ENCODE measurements at places on chromosomes 5 and 9. TPM values are rescaled to one million over a fixed set of nuclear protein-coding genes. Genes with fewer than 3 reads are reported as not detected.
A peak's percentile ranks its signal among the peaks of the same experiment; 100 is the strongest.

The NUTM2F gene
- not detected for total RNA-seq

The HNRNPH1 gene
- total RNA-seq, result 141 TPM

The TAF1L gene
- not detected for total RNA-seq

The GPR151 gene
- total RNA-seq, result not detected

The CLIC3 gene
- 0.38 TPM for total RNA-seq

The EPB41L4B gene
- total RNA-seq, result 4.6 TPM

The CDKN2A gene
- not detected for total RNA-seq

DNA sequence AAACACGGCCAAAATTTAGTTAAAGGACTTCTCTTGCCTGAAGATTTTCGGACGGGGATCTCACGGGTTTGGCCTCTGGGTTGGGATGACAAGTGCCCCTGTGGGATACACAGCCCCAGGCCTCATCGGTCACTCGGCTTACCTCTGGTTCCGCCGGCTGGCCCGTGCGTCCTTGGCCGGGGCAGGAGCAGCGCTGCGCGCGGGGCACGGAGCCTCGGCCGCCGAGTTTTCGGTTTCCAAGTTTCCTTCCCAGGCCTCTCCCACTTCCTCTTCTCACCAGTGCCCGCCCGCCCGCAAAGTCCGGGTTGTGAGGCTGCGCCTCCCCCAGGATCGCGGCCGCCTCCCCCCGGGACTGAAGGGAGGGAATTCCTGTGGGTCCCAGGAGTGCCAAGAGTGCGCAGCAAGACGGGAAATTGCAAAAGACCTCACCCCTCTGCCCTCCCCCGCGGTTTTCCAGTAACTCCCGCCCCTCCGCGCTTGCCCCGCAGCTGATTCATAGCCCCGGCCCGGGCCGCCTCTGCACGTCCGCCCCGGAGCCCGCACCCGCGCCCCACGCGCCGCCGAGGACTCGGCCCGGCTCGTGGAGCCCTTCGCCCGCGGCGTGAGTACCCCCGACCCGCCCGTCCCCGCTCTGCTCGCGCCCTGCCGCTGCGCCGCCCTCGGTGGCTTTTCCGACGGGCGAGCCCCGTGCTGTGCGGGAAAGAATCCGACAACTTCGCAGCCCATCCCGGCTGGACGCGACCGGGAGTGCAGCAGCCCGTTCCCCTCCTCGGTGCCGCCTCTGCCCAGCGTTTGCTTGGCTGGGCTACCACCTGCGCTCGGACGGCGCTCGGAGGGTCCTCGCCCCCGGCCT is at the start of gene OSMR:
TSS of gene OSMR (plus strand) at position 487 of the 853 bp plus-strand sequence. CDS start 23,033 bp downstream, outside the sequence.
- H3K36me3 ChIP-seq, result no peaks in the 10 kb centered on the region
- H3K27me3 ChIP-seq, result peaks cover 2% of the 10 kb centered on the region
- H3K27ac ChIP-seq, result peak within 1 kb of the TSS; percentile 85

DNA sequence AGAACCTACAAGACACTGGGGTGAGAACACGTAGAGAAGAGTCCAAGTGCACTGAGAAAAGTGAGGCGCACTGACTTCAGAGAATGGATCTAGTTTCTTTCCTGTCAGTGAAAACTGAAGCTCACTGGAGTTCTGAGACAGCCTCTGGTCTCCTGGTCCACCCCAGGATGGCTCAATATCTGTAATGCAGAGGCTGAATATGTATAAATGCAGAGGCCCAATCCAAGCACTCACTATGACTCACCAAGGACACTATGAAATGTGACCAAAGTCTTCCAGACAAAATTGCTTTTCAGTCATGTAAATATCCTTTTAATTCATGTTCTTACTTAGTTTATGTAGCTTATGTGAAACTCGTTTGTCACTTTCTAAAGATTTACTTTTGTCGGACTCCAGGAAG is 53.8 kb downstream of the NFIB start:
- no peaks in the 10 kb centered on the region for H3K36me3 ChIP-seq
- H3K4me1 ChIP-seq, result peaks cover 54% of the 10 kb centered on the region
- H3K27ac ChIP-seq, result peak overlapping the region; percentile 23
- DNase-seq, result no peak
- no peaks in the 10 kb centered on the region for H3K27me3 ChIP-seq

- H3K4me1 ChIP-seq, result peaks cover 10% of the 10 kb centered on the region
- no peaks in the 10 kb centered on the region for H3K36me3 ChIP-seq
- peak overlapping the region; percentile 36 for H3K27ac ChIP-seq
Measured at GRCh38 chr5:160169326-160169725, 50.1 kb upstream of the PWWP2A start.

GRCh38 chr9:77802064-77802463 is 153.9 kb upstream of the GNA14 start:
- no peak for DNase-seq
- no peak overlapping the region for H3K27ac ChIP-seq
- peaks cover 4% of the 10 kb centered on the region for H3K36me3 ChIP-seq
- H3K4me1 ChIP-seq, result peaks cover 14% of the 10 kb centered on the region
- no peak overlapping the region for H3K4me3 ChIP-seq
- no peaks in the 10 kb centered on the region for H3K27me3 ChIP-seq

DNA sequence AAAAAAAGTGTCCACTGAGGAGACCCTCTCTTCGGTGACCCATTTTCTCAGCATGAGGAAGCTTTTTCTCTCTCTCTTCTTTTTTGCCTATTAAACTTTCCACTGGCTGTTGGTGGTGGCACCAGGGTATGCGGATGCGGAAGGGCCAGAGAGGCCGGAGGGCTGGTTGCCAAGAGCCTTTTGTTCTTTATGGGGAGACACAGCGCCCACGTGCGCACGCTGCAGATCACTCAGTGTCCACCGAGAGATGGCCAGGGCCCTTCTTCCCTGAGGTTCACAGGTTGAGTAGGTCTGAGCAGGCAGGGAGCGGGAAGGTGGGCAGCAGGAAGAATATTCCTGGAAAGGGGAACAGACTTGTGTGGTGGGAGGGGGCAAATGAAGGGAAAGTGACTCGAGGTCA is 69.1 kb downstream of the STK10 start:
- no peak overlapping the region for H3K27ac ChIP-seq
- H3K27me3 ChIP-seq, result no peaks in the 10 kb centered on the region

DNA sequence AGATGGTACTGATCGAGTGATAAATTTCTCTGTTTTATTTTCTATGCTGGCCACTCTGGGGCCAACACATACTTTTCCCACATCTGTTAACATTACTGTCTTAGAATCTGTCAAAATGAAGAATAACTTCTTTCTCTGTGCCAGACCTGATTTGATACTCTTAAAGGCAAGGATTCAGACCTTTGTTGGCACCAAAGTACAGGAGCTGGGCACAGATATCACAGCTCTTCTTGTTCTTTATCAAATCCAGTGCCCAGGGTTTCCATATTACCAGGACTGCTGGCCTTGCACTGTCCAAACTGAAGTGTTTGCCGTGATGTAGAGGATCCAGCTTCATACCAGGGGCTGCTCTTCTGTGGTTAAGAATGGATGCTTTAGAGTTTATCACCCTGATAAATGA is 20.9 kb downstream of the ZNF474 start:
- no peak overlapping the region for H3K4me3 ChIP-seq
- DNase-seq, result no peak
- no peak overlapping the region for H3K27ac ChIP-seq
- no peaks in the 10 kb centered on the region for H3K4me1 ChIP-seq

DNA sequence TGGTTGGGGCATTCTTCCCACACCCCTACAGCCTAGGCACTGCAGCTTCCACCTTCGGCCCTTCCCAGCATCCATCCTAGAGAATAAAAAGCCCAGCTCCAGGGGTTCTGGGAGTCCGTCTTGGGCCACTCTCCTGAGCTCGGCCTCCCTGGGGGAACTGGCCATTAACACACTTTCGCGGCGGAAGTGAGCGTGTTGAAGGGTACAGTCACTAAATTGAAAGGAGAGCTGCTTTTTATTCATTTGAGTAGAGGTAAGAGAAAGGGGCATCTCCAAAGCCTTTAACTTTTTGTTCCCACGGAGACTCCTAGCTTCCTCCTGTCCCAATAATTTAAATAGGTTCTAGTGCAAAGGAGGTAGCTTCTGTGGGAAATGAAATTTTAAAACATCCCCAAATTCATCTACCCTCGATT is 31.0 kb upstream of the NFIB start:
- peak overlapping the region; percentile 58 for H3K4me3 ChIP-seq
- no peaks in the 10 kb centered on the region for H3K27me3 ChIP-seq
- H3K4me1 ChIP-seq, result peaks cover 27% of the 10 kb centered on the region
- no peaks in the 10 kb centered on the region for H3K36me3 ChIP-seq

- peak overlapping the region; percentile 92 for H3K27ac ChIP-seq
- no peaks in the 10 kb centered on the region for H3K27me3 ChIP-seq
- DNase-seq, result peak; percentile 82
- H3K4me1 ChIP-seq, result peaks cover 100% of the 10 kb centered on the region
- H3K4me3 ChIP-seq, result peak overlapping the region; percentile 49
Measured at GRCh38 chr9:134378901-134379338, 52.7 kb downstream of the RXRA start.

DNA sequence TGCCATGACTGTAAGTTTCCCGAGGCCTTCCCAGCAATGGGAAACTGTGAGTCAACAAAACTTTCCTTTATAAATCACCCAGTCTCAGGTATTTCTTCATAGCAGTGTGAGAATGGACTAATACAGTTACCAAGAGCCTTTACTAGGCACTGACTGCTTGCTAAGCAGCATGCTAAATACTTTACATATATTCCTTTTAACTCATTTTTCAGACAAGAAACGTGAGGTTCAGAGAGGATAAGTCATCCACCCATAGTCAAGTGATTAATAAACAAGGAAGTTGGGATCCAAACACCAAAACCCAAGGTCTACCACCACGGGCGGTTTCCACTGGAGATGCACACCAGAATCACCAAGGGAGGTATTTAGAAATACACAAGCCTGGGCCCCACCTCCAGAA is 50.8 kb downstream of the GABBR2 start:
- H3K36me3 ChIP-seq, result no peaks in the 10 kb centered on the region
- no peaks in the 10 kb centered on the region for H3K27me3 ChIP-seq
- no peak overlapping the region for H3K4me3 ChIP-seq
- no peak for DNase-seq
- no peaks in the 10 kb centered on the region for H3K4me1 ChIP-seq

GRCh38 chr9:4303006-4303405 is 3.1 kb upstream of the GLIS3 start:
- no peak for DNase-seq
- H3K27me3 ChIP-seq, result peaks cover 10% of the 10 kb centered on the region
- H3K27ac ChIP-seq, result no peak overlapping the region
- H3K4me1 ChIP-seq, result no peaks in the 10 kb centered on the region
- H3K4me3 ChIP-seq, result no peak overlapping the region

GRCh38 chr5:130642461-130642860 is 522.6 kb downstream of the HINT1 start:
- H3K4me1 ChIP-seq, result no peaks in the 10 kb centered on the region
- DNase-seq, result no peak
- H3K27ac ChIP-seq, result no peak overlapping the region
- no peaks in the 10 kb centered on the region for H3K27me3 ChIP-seq
- no peak overlapping the region for H3K4me3 ChIP-seq

GRCh38 chr5:138466125-138466899 is 1.0 kb downstream of the EGR1 start:
- H3K4me3 ChIP-seq, result peak overlapping the region; percentile 93
- peaks cover 6% of the 10 kb centered on the region for H3K36me3 ChIP-seq
- no peak for DNase-seq
- no peak overlapping the region for H3K27ac ChIP-seq
- peaks cover 5% of the 10 kb centered on the region for H3K4me1 ChIP-seq

GRCh38 chr5:169339869-169340268 is 38.9 kb upstream of the SLIT3 start:
- H3K27ac ChIP-seq, result no peak overlapping the region
- H3K27me3 ChIP-seq, result no peaks in the 10 kb centered on the region
- no peaks in the 10 kb centered on the region for H3K4me1 ChIP-seq
- no peaks in the 10 kb centered on the region for H3K36me3 ChIP-seq

GRCh38 chr5:52842111-52842510 is 54.4 kb downstream of the ITGA1 start:
- H3K27me3 ChIP-seq, result no peaks in the 10 kb centered on the region
- H3K4me3 ChIP-seq, result no peak overlapping the region
- peaks cover 7% of the 10 kb centered on the region for H3K4me1 ChIP-seq
- no peaks in the 10 kb centered on the region for H3K36me3 ChIP-seq
- no peak for DNase-seq

- H3K4me1 ChIP-seq, result peaks cover 19% of the 10 kb centered on the region
- peaks cover 6% of the 10 kb centered on the region for H3K36me3 ChIP-seq
- peak; percentile 90 for DNase-seq
- H3K27me3 ChIP-seq, result no peaks in the 10 kb centered on the region
- H3K27ac ChIP-seq, result peak overlapping the region; percentile 100
Measured at GRCh38 chr5:181221792-181222629, 1.1 kb upstream of the TRIM41 start.

DNA sequence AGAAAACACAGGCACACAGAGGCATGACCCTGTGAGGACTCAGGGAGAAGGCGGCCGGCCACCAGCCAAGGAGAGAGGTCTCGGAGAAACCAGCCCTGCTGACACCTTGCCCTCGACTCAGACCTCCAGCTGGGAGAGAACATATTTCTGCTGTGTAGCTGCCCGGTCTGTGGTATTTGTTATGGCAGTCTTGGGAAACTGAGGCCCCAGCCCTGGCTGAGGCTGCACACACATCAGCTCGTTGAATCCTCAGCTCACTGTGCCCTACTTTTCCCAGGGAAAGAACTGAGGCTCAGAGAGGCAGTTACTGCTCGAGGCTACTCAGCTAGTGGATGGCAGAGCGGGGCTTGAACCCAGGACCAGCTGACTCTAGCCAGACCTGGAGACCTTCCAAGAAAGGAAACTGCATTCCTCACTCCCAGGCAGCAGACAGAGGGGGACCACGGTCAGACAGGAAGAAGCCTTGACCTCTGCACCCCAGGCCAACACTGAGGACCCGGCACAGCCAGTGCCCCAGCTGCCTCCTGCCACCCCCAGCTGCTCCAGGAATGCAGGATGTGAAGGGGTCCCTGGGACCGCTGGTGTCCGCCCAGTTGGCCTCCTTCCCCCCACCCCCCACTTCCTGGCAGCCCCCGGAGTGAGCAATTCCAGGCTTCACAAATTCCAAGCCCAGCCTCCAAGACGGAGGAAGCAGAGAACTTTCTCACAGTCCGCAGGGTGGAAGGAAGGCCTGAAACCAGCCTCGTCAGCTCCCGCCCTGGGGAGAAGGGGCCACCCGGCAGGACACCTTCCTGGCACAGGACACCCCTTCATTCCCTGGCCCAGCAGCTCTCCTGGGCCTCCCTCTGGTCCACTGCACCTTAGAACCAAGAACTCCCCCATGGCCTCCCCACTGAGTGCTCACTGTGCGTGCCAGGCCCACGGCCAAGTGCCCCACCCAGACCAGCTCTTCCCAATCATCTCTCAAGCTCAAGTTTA is 69.9 kb downstream of the LRSAM1 start:
- H3K27me3 ChIP-seq, result no peaks in the 10 kb centered on the region
- H3K36me3 ChIP-seq, result peaks cover 28% of the 10 kb centered on the region
- no peak for DNase-seq
- H3K4me3 ChIP-seq, result no peak overlapping the region

DNA sequence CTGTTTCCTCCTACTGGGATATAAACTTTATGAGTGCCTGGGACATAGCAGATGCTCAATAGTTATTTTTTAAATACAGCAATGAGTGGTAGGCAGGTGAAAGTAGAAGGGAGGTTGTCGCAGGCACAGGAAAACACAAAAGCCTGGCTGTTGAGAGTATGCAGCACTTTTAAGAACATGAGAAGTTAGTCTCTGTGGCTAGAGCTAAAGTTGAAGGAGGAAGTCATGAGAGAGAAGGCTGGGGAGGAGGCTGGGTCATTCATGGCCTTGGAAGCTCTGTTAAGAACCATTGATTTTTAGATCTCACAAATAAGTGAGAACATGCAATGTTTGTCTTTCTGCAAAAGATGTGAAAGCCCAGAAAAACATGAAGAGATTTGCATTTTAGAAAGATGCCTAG is 126.7 kb downstream of the PRKACG start:
- H3K27me3 ChIP-seq, result peaks cover 4% of the 10 kb centered on the region
- no peak for DNase-seq
- H3K36me3 ChIP-seq, result no peaks in the 10 kb centered on the region
- no peaks in the 10 kb centered on the region for H3K4me1 ChIP-seq
- no peak overlapping the region for H3K27ac ChIP-seq
- H3K4me3 ChIP-seq, result no peak overlapping the region

- no peak overlapping the region for H3K4me3 ChIP-seq
- H3K27me3 ChIP-seq, result no peaks in the 10 kb centered on the region
- H3K36me3 ChIP-seq, result no peaks in the 10 kb centered on the region
- H3K4me1 ChIP-seq, result no peaks in the 10 kb centered on the region
Measured at GRCh38 chr5:34550247-34550646, 105.9 kb upstream of the RAI14 start.

Measured in psoas muscle (tissue), 8 donors.